Pancreas (tissue), 10 donors: ENCODE measurements at places on chromosomes 12 and 14. TPM values are rescaled to one million over a fixed set of nuclear protein-coding genes. Genes with fewer than 3 reads are reported as not detected.

Gene CLECL1
- not detected for polyA plus RNA-seq

Gene PAH
- 42.0 TPM for polyA plus RNA-seq

Gene FAM216A
- polyA plus RNA-seq, result 2.3 TPM

Gene LRRK2
- 3.5 TPM for polyA plus RNA-seq

Gene PLD4
- polyA plus RNA-seq, result 0.49 TPM

Gene CLEC14A
- 2.9 TPM for polyA plus RNA-seq

Gene RASSF9
- polyA plus RNA-seq, result 0.68 TPM

Gene TPPP2
- 0.46 TPM for polyA plus RNA-seq

Gene TAS2R7
- not detected for polyA plus RNA-seq

Gene SERPINA9
- polyA plus RNA-seq, result not detected

Gene RIMBP2
- polyA plus RNA-seq, result 14.9 TPM

Gene IL22
- polyA plus RNA-seq, result not detected

Gene TDRD9
- 28.6 TPM for polyA plus RNA-seq

Gene LUM
- polyA plus RNA-seq, result 22.4 TPM

Gene CLEC4D
- polyA plus RNA-seq, result not detected

Gene NAV3
- 0.46 TPM for polyA plus RNA-seq

Gene SERPINA12
- not detected for polyA plus RNA-seq

Gene OTOGL
- 2.9 TPM for polyA plus RNA-seq

Gene MUCL1
- not detected for polyA plus RNA-seq

Gene TMEM253
- 4.9 TPM for polyA plus RNA-seq

Gene CLEC4C
- not detected for polyA plus RNA-seq

Gene PIP4P1
- 38.2 TPM for polyA plus RNA-seq

Gene KERA
- polyA plus RNA-seq, result not detected

Gene RILPL1
- polyA plus RNA-seq, result 8.2 TPM

Gene ALDH6A1
- polyA plus RNA-seq, result 6.5 TPM

Gene AMDHD1
- polyA plus RNA-seq, result 1.1 TPM

Gene RHEBL1
- 0.38 TPM for polyA plus RNA-seq

Gene PROX2
- not detected for polyA plus RNA-seq

Gene MIP
- not detected for polyA plus RNA-seq

Gene HSPA2
- 5.3 TPM for polyA plus RNA-seq

Gene CACNA1C
- 3.3 TPM for polyA plus RNA-seq

Gene LPAR5
- 0.19 TPM for polyA plus RNA-seq

Gene ITPR2
- polyA plus RNA-seq, result 3.3 TPM
